Stimulated activated CD4-positive, alpha-beta T cell treated with anti-CD3 and anti-CD28 coated beads, Interleukin-15, amount 100 ng/mL, for 24 hours (primary cell): ENCODE measurements at places on chromosomes 2 and 18.

GRCh38 chr18:76338088-76338487 is 157.0 kb downstream of the ZNF516 start:
- DNase-seq, result no peak

GRCh38 chr18:8299054-8299980 is 309.9 kb upstream of the RAB12 start:
- DNase-seq, result no peak

- no peak for DNase-seq
Measured at GRCh38 chr2:122748552-122749011, 993.1 kb downstream of the TSN start.

DNA sequence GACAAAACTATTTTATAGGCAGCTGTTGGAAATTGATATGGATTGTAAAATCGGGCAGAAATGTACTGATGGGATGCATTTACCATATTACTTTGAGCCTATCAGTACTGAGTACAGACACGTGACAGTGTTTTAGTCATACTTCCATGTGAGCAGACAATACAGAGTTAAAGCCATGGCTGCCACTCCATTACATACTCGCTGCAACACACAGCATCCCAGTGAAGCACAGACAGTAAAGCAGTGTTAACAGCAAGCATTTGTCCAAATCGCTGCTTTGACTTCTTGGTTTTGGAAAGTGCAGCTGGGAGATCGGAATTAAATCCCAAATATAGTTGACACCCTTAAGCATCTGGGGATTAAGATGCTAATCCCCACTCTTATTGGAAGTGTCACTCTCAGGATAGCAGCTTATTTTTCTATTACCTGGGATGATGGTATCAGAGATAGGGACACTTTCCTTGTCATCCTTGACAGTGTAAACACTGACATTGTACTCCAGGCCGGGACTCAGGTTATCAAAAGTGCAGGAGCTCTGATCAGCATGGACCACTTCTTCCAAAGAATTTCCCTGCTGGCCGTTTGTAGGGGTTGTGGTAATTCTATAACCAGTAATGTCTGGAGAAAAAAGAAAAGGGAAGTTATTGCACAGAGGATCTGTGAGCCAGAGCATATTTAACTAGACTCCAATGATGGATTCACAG is 41.6 kb downstream of the FN1 start:
- DNase-seq, result no peak

DNA sequence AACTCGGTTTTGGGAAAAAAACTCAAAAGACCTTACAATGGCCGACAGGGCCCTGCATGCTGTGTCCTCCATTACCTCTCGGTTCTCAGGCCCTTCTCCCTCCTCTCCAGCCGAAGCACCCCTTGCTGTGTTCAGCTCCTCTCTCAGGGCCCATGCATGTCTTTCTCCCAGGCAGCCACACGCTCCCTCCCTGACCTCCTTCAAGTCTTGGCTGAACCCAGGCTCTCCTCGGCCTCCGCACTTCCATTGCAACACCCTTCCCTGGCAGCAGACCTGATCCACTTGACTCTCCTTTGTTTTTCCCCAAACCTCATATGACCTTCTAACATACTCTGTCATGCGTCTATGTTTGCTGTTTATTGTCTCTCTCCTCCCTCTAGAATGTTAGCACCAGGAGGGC is 114.0 kb downstream of the CYP26B1 start:
- no peak for DNase-seq

- peak; percentile 27 for DNase-seq
Measured at GRCh38 chr2:39620067-39620466, 45.6 kb upstream of the TMEM178A start.

GRCh38 chr2:99880148-99880963 is 262.0 kb downstream of the AFF3 start:
- DNase-seq, result no peak

DNA sequence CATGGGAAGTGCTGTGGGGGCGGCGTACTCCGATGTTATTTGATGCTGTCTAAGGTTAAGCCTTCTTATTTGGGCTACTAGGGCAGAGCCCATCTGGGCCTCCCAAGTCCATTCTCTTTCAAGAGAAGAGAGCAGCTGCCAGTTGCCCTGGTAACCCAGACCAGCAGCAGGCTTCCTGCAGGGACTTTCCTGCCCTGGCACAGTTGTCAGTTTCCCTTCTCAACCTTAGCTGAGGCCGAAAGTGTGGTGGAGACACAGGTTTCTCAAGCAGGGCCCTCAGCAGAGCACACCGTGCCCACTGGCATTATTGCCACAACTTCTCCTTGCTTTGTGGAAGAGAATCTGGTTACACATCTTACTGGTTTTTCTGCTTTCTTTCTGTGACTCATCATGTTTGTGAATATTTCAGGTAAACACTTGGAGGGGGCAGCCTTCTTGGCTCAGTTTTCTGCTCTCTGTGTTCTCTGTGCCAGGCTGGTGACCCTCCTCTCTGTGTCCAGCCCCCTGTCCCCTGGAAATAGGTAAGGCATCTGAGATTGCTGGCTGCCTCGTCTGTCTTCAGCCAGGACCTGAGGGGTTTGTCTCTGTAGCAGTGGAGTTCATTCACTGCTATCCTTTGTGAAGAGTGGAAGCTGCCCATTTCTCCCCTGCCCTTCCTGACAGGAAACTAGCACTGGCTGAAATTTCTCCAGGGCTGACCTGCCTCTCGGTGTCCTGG is 111.0 kb downstream of the B3GNT2 start:
- DNase-seq, result peak; percentile 51

DNA sequence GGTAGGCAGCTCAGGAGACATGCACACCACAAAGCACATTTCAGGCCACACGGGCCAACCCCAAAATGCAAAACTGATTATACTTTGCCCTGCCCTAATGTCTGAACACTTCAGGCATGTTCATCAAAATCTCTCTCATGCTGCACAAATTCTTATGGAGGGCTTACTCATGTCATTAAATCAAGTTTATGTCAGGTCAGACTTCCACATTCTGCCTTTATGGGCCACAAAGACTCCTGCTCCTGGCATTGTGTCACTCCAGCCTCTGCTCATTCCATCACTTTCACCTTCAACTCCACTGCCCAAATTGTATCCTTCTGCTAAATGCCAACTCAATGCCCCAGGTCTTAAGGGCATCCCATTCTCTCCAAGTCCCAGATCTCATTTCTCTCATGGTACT is 9.2 kb downstream of the UXS1 start:
- no peak for DNase-seq

DNA sequence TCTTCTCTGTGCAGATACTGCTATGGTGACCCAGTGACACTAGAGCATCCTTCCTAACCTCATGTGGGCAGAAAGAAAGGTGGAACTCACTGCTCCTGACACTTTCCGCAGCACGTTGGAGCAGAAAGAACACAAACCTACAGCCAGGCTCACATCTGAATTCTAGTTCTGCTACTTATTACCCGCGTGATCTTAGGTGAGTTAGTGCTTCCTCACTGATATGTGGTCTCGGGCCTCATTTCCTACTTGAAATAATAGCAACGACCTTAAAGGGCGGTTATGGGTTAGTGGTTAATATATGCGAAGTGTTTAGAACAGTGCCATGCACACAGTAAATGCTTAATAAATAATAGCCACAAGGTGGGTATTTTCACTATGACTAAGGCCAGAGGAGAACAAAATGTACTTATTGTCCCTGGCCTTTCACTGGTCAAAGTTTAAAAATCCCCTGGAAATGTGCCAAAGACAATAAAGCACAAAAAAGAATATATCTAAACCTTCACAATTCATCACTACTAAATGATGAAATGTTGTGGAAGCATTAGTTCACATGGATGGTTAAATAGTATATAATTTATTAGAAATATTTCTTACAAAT is 66.6 kb downstream of the MYOM1 start:
- no peak for DNase-seq

- DNase-seq, result no peak
Measured at GRCh38 chr2:215615803-215616174, 179.9 kb upstream of the FN1 start.

GRCh38 chr2:9239616-9240015 is 33.0 kb downstream of the ASAP2 start:
- DNase-seq, result no peak

DNA sequence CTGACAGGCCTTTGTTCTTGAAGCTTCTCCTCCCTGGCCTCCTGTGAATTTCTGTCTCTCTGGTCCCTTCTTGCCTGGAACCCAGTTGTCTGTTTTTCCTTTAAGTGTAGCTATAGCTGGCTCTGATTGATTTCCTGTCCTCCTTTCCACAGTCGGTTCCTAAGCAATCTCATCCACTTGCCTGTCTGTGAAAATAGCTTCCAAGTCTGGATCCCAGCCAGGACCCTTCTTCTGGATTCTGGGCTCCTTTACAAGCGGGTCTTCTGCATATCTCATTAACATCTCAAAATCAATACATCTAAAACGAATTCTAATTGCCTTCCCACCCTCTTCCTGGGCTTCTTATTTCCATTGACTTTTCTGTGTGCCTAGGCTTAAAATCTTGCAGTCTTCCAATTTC is 124.9 kb downstream of the DAW1 start:
- DNase-seq, result no peak

- DNase-seq, result no peak
Measured at GRCh38 chr18:8602040-8602439, 7.2 kb upstream of the RAB12 start.

- no peak for DNase-seq
Measured at GRCh38 chr2:69253611-69254301, 133.3 kb downstream of the GFPT1 start.

- no peak for DNase-seq
Measured at GRCh38 chr18:72086421-72086820, 457.7 kb downstream of the CBLN2 start.

- no peak for DNase-seq
Measured at GRCh38 chr2:158497486-158497885, 40.7 kb downstream of the PKP4 start.

DNA sequence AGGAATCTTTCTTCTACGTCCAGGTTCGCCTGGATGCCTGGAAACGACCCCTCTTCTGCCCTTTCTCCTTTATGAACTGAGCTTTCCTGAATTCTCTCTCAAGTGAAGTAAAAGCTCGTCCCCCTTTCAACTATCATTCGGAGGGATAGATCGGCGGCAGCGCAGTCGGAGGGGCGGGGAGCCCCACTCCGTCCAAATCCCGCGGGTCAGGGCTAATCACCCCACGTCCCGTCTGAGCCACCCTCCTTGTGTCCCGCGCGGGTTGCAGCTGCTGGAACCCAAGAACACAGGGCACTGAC is 367 bp downstream of the FBXO48 start:
- no peak for DNase-seq

- DNase-seq, result no peak
Measured at GRCh38 chr2:19216676-19217602, 141.5 kb downstream of the OSR1 start.

- DNase-seq, result no peak
Measured at GRCh38 chr2:33214857-33215256, 261.6 kb upstream of the RASGRP3 start.

- DNase-seq, result no peak
Measured at GRCh38 chr2:8567469-8568260, 114.2 kb upstream of the ID2 start.

- DNase-seq, result no peak
Measured at GRCh38 chr2:46858702-46859090, 56.9 kb downstream of the MCFD2 start.

DNA sequence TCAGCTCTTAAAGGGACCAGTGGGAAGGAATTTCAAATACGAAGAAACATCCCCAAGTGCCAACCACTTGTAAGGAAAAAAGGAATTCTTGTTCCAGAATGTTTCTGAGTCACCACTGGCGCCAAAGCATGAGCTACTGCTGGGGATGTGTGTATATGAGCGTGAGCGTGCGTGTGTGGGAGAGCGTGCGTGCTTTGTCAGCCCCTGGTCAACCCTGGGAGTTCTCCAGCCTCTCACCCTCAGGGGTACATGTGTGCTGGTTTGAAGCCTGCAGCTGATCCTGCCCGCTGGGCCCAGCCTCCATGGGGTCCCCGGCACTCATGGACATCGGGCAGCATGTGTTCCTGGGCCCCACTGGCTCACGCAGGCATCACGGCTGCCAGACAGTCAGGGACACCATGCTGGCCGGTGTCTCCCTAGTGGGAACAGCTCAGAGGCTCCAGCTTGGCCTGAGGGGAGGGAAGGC is 17.1 kb downstream of the HS6ST1 start:
- no peak for DNase-seq

- no peak for DNase-seq
Measured at GRCh38 chr2:104930732-104931131, 76.8 kb downstream of the POU3F3 start.

DNA sequence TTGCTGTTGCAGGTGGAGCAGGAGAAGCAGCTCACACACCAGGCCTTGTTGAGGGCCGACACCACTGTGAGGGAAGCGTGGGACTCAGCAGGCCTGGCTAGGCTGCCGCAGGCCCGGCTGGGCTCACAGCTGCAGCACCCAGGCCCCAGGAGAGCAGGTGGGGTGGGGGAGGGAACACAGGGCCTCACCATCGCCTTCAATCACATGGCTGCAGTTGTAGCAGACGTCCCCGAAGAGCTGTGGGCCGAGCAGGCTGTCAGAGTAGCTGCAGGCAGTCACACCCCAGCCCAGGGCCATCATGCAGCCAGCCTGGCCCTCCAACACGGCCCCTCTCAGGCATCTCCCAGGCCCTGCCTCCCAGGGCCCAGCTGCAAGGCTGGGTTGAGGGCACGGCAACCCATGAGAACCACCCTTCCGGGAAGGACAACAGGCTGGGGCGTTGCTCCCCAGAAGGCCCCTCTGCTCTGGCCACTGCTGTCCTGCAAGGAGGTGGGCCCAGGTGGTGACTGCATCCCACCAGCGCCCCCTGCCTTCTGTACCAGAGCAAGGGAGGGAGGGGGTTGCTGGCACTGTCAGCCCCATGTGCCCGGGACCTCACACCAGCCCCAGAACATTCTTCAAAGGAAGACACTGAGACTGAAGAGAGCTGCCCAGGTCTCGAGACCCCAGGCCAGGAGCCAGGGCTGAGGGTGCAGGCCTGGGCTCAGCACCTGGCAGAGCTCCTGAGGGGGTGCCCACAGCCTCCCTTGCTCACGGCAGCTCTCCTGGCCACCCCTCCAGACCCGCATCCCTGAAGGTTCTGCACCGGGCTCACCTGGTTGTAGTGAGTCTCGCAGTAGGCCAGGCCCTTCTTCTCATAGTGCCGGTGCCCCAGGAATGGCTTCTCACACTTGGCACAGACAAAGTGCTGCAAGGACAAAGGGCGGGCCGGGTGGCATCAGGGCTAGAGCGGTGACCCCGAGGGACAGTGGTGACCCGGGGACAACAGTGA is 5.6 kb upstream of the GPR17 start:
- DNase-seq, result peak; percentile 53

GRCh38 chr2:2600366-2600765 is 269.3 kb upstream of the MYT1L start:
- no peak for DNase-seq

DNA sequence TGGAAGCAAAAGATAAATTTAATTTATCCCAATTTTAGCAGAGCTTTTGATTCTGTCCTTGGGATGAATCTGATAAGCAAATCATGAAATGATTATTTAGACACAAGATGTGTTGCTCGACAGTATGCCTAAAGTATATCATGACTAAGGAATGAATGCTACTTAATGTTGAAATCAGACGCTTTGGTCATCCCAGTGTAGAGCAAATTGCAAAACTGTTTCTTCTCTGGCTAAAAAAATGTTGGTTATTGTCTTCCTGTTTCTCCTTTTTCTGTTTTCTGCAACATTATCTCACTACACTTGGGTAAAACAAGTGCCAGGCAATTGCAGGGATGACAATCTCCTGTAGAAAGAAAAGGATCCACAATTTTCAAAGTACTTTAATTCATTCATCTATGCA is 66.4 kb downstream of the BABAM2 start:
- no peak for DNase-seq

GRCh38 chr2:85865539-85866164 is 23.1 kb downstream of the ST3GAL5 start:
- peak; percentile 60 for DNase-seq

GRCh38 chr2:134252092-134252750 is 1.7 kb upstream of the MGAT5 start:
- peak; percentile 73 for DNase-seq
